ENCODE measurements at places on chromosomes 2 and 18.

- DNase-seq, result no peak
These were observed 41.0 kb downstream of the LPIN2 start for GRCh38 chr18:2971741-2972552.

DNA sequence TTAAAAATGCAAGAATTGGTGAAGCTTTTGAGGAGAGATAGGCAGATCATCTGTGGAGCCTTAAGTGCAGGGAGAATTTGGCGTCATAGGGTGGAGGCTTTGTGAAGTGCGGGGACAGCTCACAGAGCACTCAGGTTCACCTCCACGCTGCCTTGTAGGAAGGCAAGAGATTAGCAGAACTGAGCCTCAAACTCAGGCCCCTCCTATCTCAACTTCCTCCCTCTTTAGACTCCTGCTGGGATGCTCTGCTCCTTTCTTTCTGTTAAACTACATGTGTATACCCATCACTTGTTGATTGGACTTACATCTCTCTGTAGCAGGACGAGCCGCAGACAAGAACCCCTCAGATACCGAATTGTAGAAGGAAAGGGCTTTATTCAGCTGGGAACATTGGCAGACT is 422.2 kb downstream of the SETBP1 start:
- DNase-seq, result no peak

DNA sequence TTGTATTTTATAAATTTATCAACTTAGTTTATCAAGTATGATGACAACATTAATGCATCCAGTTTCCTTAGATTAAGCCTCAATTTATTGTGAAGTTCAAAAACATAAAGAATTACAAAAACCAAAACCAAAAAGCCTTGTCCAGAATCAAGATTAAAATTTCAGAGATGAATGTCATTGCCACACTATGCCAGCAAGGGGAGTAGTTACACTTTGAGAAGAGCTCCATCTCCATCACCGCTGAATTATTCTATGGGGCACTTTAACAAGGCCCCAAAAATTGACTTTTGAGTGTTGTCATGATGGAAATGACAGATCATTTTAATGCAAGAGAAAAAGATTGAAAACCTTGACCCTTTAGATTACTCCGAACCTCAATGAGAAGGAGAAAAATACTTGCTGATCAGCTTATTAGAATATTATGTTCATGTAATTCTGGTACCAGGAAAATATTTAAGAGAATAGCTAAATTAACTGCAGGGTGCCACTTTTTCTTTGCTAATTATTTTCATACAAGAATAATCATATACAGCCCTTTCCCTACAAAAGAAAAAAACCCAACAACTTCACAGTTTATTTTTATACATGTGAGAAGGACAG is 152.5 kb upstream of the AQP4 start:
- no peak for DNase-seq

GRCh38 chr2:167575276-167575675 is 672.1 kb downstream of the STK39 start:
- DNase-seq, result no peak

DNA sequence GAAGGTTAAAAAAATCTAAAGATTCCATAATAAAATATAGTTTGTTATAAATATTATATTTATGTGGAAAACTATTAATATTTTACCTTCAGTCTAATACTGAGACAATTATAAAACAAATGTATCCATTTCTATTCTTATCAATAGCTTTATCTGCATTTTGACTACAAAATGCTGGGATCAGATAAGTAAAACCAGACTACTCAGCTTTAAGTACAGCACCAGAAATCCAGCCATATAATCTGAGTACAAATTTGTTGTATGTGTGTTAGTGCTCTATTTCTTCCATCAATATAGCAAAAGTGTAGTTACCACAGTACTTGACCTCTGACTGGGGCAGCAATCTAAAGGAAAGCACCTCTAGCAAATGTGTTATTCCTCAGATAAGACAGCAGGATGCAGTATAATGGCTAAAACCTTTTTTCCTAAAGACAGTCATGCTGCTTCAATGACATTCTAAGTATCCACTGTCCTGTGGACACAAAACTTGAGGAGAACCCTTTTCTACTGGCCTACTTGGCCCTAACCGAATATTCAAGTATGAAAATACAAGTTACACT is 68.1 kb downstream of the OLA1 start:
- no peak for DNase-seq

- no peak for DNase-seq
These were observed 157.5 kb upstream of the SESTD1 start for GRCh38 chr2:179422037-179422643.

- DNase-seq, result no peak
These were observed 135.9 kb downstream of the UBE2E3 start for GRCh38 chr2:181116261-181116660.

DNA sequence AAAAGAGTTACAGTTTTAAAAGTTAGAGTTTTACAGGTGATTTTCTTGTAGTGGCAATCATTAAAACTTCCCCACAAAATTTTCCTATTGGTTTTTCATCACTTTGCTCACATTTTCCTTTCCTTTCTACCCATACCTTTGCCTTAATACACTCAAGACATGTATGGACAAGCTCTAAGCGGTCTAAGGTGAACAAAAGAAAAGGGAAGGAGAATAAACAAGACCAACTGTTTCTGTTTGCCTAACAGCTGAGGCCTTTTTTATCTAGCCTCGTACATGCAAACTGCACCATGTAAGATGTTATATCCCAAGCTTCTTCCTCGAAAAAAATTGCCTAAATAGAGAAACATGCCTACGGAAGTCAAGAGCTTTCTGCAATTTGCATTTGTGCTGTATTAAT is 33.9 kb upstream of the TBC1D8 start:
- no peak for DNase-seq

DNA sequence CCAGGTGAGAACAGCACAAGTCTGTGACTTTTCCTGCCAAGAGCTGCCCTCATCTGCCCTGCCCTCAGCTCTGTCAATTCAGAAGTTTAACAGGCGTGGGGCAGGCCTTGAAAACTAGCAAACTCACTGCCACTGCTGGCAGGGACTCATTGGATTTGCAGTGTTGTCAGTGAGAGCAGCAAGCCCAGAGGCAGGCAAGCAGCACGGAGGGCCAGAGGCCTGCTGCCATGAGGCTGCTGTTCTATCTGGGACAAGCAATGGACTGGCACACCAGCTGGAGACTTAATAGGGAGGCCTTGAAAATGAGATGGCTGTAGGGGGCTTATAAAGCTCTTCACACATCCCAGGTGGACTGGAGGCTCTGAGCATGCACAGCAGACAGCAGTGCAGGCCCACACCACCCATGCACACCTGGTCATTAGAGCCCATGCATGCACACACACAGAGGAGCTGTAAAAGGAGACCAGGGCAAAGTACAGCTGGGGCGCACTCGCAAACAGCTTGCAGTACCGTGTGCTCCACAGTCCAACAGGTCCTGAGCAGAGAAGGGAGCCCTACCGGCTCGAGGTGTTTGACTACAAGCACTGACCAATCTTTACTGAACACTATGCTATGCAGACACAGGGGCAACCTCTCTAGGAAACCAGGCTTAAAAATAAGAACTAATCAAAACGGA is 28.7 kb downstream of the MGAT4A start:
- DNase-seq, result no peak

- DNase-seq, result no peak
These were observed 3.2 kb downstream of the CYP27A1 start for GRCh38 chr2:218785103-218785502.

- no peak for DNase-seq
These were observed 88.4 kb downstream of the SEMA4F start for GRCh38 chr2:74742471-74742870.

DNA sequence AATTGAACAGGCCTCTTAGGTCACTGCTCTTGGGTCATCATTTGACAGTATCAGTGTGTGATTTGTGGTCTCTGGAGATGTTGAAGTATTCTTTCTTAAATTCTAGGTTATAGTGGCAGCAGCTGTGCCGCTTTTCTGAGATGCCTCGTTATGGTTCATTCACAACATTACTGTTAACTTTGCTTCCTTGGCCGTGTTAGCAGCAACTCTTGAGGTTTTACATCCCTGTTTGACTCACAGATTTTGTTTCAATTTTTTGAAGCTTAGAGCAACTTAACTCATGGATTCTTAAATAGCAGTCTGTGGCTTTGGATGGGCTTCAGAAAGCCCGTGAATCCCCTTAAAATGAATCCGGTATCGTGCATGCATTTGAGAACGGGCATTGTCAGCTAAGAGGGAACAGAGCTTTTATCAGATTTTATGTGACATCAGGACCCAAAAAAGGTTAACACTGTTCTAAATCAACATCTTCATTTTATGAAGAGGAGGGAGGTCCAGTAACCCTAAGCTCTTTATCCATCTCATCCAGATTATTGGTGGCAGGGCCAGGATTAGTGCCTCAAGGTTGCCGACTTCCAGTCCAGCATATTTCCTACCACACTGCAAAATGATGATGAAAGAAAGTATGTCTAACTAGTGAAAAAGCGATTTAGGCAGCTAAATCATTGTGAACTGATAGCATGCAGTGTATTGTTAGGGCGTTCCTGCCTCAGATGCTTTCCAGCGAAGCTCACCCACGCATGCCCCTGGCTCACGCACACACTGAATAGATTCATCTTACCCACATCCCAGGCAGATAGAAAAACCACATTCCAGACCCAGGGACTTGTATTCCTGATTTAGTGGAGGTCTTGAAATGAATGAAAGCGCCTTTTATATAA is 5.1 kb downstream of the TRIB2 start:
- DNase-seq, result no peak

Measured in dorsolateral prefrontal cortex (tissue), 122 donors.